Diencephalon (tissue), 1 donor: ENCODE measurements at places on chromosomes 5 and 9. TPM values are rescaled to one million over a fixed set of nuclear protein-coding genes. Genes with fewer than 3 reads are reported as not detected.

Gene ITGA1
- total RNA-seq, result 12.5 TPM

Gene PLK2
- total RNA-seq, result 418 TPM

Gene MAMDC2
- total RNA-seq, result 2.5 TPM

Gene GMCL2
- not detected for total RNA-seq

Gene PLPP7
- 9.2 TPM for total RNA-seq

Gene RASEF
- total RNA-seq, result 1.4 TPM

Gene BTNL3
- total RNA-seq, result not detected

Gene PROB1
- total RNA-seq, result 2.8 TPM

Gene ZFP37
- total RNA-seq, result 17.5 TPM

Gene PKD2L2
- 0.46 TPM for total RNA-seq

Gene ANKRD33B
- total RNA-seq, result 1.8 TPM

Gene ESM1
- 2.3 TPM for total RNA-seq

Gene SPAG8
- 8.3 TPM for total RNA-seq
